ENCODE measurements at places on chromosomes 16 and 17.

GRCh38 chr17:40530531-40530994 lies 29.1 kb upstream of the TNS4 start:
- DNase-seq: no peak

- no peak for DNase-seq
Observed at GRCh38 chr16:26078716-26079355, 387.1 kb downstream of the HS3ST4 start.

DNA sequence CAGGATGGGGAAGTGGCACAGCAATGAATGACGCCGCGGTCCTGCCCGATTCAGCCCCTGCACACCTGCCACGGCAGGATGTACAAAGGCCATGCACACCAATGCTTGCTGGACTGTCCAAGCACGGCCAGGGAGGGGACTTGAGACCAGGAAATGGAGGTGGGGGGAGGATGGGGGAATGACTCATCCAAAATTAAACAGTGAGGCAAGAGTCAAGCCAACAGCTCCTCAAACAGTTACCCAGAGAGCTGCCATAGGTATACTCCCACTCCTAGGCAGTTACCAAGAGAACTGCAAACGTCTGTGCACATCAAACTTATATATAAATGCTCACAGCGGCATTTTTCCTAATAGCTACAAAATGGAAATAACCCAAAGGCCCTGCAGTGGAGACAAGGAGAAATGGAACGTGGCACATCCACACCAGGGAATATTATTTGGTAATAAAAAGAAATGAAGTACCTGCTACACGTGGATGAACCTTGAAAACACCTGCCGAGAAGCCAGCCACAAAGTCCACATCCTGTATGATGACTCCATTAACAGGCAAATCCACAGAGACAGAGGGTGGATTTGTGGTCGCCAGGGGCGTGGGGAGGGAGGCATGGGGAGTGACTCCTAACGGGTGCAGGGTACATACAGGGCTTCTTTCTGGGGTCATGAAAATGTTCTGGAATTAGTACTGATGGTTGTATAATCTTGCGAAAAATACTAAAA lies 54.1 kb downstream of the VAC14 start:
- DNase-seq: peak; percentile 91

GRCh38 chr17:1375615-1376014 lies 24.4 kb downstream of the YWHAE start:
- DNase-seq: no peak

GRCh38 chr16:2250652-2251295 lies 613 bp downstream of the ECI1 start:
- no peak for DNase-seq

DNA sequence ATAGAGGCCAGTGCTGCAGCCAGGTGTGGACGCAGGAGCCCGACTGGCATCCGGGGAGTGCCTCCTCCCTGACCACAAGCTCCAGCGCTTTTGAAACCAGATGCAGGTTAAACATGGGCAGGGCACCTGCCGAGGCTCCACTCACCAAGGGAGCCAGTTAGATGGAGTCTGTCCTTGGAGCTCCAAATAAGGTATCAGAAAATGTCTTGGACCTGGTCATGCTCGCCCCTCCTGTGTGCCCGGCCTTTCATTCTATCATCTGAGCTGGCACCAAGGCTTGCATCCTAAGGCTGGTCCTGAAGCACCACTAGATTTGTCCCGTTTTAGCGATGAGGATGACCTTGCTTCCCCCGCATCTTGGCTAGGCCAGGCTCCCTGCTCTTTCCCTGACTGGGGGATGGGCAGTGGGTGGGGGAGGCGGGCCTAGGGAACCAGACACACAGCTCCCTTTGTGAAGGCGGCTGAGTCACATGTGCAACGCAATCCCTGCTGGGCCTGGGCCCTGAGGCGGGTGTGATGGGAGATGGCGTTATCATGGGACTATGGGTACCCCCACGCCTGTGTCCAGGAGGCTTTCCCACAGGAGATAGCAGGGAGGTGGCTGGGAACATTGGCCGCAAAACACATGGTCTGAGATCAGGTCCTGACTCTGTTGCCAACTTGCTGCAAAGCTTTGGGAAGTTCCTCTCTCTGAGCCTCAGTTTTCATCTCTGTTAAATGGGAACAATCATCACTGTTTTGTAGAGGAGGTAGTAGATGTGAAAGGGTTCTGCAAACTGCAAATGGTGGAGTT lies 5.0 kb upstream of the ADGRG1 start:
- DNase-seq: peak; percentile 96

DNA sequence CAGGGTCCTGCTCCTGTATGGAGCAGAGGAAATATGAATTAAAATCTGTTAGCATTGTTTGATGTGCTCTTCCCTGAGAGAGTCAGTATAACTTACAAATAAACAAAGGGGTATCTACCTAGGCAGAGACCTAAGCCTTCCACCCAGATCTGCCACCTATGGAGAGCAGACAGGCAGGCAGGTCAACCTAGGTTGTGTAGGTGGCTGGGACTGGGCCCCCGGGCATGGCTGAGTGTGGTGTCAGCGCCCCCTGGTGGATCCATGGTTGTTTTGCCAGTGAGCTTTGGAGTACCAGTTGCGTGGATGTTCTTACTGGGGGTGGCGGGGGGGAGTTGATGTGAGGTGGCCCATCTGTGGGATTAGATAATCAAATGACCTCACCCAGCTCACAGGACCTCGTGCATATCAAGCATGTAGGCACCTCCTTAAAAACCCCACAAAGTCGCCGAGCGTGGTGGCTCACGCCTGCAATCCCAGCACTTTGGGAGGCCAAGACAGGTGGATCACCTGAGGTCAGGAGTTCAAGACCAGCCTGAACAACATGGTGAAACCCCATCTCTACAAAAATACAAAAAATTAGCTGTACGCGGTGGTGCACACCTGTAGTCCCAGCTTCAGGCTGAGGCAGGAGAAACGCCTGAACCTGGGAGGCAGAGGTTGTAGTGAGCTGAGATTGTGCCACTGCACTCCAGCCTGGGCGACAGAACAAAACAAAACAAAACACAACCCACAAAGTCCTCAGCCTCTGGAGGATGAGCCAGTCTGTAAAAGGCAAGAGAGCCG lies 17.6 kb downstream of the DUS2 start:
- DNase-seq: peak; percentile 80

DNA sequence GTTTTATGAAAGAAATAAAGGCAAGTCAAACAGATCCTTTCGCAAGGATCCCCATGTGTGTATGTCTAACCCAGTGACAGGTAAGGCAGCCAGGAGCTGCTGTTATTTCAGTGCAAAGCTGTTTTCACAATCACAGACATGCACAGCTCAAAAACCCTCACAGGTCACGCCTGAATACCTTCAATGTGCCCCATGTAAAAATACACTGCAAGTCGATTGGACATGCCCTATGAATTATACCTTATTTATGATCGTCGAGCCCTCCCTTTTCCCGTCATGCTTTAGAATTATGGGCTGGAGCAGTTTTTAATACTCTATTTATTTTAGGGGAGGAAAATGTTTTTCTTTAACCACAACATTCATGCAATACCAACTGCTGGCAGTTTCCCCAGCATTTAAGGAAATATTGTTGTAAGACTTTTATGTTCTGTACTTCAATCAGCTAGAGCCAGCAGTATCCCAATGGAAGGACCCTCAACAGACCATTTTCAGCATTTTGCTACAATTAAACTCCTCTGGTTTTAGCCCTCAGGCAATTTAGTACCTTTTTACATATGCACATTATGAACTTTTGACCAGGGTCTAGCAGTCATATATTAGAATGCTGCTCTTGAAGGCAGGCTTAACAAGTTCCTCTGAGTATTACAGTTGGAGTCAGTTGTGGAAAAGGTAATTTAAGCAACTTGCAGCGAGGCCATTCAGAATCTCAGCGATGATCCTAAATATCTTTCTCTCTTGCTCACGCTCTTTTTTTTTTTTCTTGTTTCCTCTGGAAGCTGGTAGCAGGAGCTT lies 362.2 kb downstream of the WWOX start:
- DNase-seq: no peak

Measured in cardiac muscle cell (in vitro differentiated cells and primary cell).